IMR-90 (cell line): ENCODE measurements at places on chromosomes 1 and 21. TPM values are rescaled to one million over a fixed set of nuclear protein-coding genes. Genes with fewer than 3 reads are reported as not detected.

The KLHDC7A gene
- total RNA-seq: not detected in 2 replicates

The CGN gene
- 0.28 and 0.36 TPM in 2 replicates for total RNA-seq

DNA sequence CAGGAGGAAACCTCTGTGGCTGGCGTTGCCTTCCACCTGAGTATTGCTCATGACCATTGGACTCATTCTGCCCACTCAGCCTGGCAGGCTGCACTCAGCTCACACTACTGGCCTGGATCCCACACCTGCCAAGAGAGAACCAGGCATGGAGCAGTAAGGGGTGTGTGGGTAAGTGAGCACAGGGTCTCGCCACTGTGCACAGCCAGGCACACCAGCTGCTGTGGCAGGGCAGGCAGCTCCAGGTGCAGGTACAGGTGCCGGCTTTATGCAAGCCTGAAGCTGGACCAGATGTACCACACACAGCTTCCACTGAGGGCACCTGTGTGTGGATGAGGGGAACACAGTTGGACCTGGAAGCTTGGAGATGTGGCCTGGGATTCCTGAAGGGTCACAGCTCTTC, 295.2 kb upstream of the SNX7 start:
- no peak overlapping the region for H3K27ac ChIP-seq
- H3K4me3 ChIP-seq: no peak overlapping the region
- no peaks in the 10 kb centered on the region for H3K27me3 ChIP-seq
- no peaks in the 10 kb centered on the region for H3K4me1 ChIP-seq

GRCh38 chr1:169762699-169763098, 28.8 kb upstream of the SELE start:
- no peak overlapping the region for H3K4me3 ChIP-seq
- peaks cover 3% of the 10 kb centered on the region for H3K27me3 ChIP-seq
- no peaks in the 10 kb centered on the region for H3K36me3 ChIP-seq
- no peak for DNase-seq

DNA sequence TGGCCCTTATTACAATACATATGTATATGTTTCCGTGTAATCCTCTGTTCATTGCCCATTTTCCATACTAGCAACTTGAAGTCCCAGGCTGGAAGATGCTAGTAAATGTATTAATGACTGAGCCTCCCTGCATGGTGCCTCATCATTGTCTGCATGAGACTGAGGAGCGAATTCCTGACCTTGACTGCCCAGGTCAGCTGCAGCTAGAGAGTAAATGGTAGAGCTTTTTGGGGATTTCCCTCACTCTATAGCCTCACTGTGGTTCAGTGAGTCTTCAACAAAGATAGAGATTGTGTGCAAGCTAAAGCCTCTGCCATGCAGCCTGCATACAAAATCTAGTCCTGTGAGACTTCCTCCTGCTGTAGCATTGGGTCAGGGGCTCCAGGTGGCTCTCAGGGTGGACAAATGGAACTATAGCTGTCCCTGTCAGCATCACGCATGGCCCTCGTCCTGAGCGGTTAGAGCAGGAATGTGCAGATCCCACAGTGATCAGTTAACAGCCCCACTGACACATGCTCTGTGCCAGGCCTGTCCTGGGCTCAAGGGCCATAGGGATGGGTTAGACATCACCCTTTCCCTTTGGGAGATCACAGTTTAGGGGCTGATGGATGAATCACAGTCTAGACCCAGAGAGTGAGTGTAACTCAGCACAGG, 741.7 kb downstream of the MATN1 start:
- H3K36me3 ChIP-seq: no peaks in the 10 kb centered on the region
- no peak overlapping the region for H3K27ac ChIP-seq
- no peaks in the 10 kb centered on the region for H3K4me1 ChIP-seq
- H3K27me3 ChIP-seq: no peaks in the 10 kb centered on the region
- no peak overlapping the region for H3K4me3 ChIP-seq
- no peak for DNase-seq

DNA sequence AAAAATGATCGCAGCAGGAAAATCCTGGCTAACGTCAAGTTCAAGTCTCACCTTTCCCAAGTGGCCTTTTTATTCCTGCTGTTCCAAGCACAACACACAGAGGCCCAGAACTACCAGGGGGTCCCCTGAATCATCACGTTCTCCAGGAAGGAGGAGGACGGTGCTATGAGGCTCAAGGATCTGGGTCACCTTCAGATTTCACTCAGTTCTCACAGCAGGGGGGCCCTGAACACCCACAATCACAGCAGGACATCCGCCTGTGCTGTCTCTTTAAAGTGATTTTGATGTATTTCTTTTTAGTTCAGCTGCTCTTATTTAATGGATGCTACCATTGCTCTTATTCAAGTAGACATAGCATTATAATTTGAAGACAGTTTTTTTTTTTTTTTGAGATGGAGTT, 173.4 kb downstream of the HUNK start:
- no peaks in the 10 kb centered on the region for H3K4me1 ChIP-seq
- H3K27me3 ChIP-seq: peaks cover 2% of the 10 kb centered on the region; the same call in 1 of the 2 replicates
- H3K36me3 ChIP-seq: no peaks in the 10 kb centered on the region
- no peak for DNase-seq

GRCh38 chr1:2466958-2467554, 9.0 kb upstream of the PLCH2 start:
- no peak overlapping the region for H3K27ac ChIP-seq
- H3K27me3 ChIP-seq: peaks cover 56% of the 10 kb centered on the region

The TGFB2 gene
- total RNA-seq: 3.8 and 5.3 TPM in 2 replicates

GRCh38 chr1:153649863-153650235, 8.7 kb upstream of the SNAPIN start:
- no peak overlapping the region for H3K27ac ChIP-seq
- H3K36me3 ChIP-seq: peaks cover 15% of the 10 kb centered on the region
- DNase-seq: no peak
- no peaks in the 10 kb centered on the region for H3K27me3 ChIP-seq
- no peak overlapping the region for H3K4me3 ChIP-seq

DNA sequence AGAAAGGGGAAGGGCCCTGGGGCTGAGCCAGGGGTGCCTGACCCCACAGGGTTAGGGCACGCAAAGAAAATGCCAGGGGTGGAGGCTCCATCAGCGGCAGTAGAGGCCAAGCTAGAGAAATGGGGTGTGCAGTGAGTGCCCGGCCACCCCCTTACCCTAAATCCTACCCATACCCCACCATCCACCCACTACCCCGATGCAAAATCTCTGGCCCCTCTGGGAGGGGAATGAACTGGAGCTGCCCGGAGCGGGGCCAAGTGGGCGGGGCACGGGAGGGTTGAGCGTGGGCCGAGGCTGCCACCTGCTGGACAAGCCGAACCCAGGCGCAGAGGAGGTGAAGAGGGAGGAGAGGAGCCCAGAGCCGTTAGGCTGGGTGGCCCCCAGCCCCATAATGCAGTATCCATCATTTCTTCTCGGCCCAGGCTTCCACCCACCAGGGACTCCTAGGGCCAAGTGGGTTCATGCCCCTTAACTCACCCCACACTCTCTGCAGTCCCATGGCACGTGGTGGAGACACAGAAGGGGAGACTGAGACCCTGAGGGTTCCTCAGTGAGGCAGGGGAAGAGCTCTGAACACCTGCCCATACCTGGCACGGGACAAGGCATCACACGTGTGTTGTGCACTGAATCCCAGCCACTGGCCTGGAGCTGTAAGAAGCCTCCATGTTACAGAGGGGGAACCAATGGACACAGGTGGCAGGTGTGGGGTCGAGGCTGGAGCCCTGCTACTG, 1.4 kb upstream of the C1QC start:
- peaks cover 2% of the 10 kb centered on the region; the same call in 1 of the 2 replicates for H3K4me1 ChIP-seq
- no peak overlapping the region for H3K27ac ChIP-seq
- peak; percentile 27 for DNase-seq

DNA sequence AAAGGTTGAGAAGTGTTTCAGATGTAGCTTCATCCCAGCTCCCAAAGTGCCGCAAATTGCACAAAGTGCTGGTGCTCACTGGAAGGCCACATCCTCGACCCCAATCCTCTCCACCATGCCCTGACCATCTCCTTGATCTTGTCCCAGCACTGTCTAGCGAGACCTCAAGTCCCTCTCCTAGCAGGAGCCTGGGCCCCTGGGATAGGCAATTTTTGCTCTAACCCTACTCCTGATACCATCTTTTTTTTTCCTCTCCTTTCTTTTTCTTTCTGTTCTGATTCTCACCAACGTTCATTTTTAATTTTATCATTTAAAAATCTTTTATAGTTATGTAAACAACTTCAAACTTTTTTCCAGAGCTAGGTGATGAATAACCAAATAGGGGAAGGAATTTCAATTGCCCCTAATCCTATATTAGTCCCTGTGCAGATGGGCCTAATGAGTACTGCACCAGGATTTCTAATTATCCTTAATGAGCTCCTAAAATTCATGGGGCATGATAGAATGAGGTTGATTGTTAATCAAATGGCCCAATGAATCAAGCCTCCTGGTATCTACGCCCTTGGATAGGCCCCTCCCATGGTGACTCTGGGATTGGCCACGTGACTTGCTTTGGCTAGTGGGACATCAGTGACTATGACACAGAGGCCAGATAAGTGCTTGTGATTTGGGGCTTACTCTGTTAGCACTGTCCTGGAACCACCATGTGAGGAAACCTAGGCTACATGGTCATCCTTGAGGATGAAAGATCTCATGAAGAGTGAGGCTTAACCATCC, 41.5 kb upstream of the TENT5B start:
- peaks cover 21% of the 10 kb centered on the region for H3K27me3 ChIP-seq
- no peak overlapping the region for H3K4me3 ChIP-seq
- no peak for DNase-seq
